Hypothalamus (tissue), 51 donors: ENCODE measurements at places on chromosomes 12 and 14.

DNA sequence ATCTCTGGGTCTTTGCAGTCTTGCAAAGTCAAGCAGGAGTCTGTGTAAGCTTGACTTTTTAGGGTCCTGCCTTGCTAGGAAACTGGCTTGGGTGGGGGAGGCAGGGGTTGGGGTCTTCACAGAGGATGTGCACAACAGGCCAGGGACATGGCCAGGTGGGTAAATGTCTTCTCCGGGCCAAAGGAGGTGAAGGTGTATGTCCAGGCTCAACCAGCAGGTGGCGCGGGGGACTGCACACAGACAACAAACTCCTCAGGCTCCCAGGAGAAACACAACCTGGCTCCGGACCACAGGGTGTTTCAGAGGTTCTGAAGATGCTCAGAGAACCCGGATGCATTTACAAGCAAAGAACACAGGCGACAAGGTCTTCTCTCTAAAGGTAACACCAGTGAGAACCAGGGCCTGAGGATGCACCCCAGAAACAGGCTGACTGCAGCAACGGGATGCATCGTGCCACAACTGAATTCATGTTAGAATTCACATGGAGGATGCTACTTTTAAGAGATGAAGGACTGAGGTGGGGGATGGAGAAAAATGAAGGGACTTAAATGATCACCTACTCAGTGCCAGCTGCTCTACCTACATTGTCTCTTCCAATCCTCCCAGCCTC lies 56.0 kb downstream of the PLEKHG3 start:
- DNase-seq: peak; percentile 24

DNA sequence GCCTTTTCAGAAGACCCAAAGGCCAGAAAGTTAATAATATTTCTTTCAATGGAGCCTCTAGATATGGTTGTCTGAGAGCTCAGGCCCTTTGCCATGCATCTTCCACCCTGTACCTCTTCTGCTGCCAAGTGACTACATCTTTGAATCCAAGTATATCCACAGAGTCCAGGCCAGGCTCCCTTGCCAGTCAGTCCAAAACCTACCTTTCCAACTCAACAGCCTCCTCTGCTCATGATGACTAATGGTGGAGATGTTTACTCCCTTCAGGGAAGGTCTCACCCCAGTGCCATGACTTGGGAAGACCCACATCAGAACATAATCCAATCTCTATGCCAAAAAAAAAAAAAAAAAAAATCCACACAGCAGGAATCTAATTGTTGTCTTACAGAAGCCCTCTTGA lies 20.4 kb downstream of the TTC9 start:
- DNase-seq: no peak

DNA sequence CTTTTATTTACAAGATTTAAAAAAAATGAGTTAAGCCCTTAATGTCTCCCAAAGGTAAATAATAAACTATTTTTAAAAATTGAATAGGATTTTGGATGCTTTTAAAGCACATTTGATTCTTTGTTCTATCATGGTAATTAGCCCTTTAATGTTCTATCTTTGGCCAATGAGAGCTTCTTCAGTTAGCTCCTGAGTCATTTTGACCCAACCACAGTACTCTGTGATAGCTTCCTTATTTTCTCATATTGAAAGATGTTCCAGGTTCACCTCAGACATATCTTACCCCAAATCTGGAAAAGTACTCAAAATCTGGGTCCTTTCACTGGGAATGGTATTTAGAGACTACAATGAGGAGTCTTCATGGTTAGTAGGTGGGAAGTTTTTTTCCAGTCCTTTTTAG lies 98.0 kb downstream of the MYRFL start:
- no peak for DNase-seq

GRCh38 chr12:11228296-11228879 lies 41.1 kb downstream of the PRB3 start:
- DNase-seq: no peak

DNA sequence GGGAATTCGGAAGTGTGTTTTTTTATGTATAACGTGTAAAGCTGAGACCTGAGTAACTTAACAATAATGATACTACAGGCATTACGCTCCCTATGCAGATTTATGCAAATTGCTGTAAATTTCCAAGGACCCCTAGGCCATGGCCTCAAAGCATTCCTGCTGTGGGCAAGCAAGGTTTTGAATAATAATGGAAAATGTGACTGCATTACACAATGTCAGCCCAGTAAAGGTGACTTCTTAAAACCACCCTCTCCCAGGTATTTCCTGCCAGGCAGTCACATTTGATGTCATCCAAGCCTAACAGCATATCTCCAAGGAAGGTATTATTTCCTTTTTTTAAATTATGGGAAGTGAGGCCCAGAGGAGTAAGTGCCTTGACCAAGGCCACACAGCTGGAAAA lies 621.0 kb downstream of the BCL11B start:
- DNase-seq: no peak
